Foreskin keratinocyte (primary cell): ENCODE measurements at places on chromosomes 4 and X. TPM values are rescaled to one million over a fixed set of nuclear protein-coding genes. Genes with fewer than 3 reads are reported as not detected.

AFM gene
- total RNA-seq, result 0.07 TPM in 1 of 2 replicates, not detected in the other

DNA sequence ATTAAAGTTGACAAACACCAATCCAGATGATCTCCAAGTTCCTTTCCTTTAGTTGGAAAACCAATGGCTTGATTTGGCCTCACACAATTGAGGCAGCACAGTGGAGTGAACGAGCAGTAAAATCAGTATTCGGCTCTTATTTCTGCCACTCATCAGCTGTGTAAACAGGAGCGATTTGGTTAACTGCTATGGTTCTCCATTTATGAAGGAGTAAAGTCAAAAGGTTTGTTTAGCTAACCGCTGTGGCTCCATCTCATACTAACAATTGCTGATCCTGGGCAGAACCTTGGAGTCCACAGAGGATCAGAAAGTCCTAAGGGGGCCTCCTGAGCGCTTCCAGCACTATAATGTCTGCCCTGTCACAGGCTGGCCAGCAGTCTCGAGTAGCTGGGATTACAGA lies 54.5 kb upstream of the EXOC1L start:
- DNase-seq, result no peak

DNA sequence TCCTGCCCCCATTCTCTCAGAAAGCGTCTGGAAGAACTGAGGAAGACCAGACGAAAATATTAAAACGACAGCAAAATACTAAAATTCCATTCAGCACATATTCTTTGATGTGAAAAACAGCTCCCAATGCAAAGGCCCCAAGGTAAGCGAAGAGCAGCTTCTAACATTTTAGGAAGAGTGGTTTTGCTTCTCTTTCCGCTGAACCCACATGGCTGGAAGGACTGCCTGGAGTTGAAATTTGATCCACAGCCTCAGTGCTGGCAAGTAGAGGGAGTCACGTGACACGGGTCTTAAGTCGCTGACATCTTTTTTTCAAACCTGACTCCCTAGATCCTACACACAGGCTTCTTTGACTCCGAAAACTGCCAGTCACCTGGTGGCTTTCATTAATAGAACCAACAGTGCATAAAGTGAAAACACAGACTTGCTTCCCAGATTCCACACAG lies at the start of gene FAM13A:
Gene FAM13A (minus strand): TSS at position 233 of the 446 bp plus-strand sequence. CDS start 221 bp downstream, at position 12.
- DNase-seq, result peak; percentile 75

- DNase-seq, result peak; percentile 98
These were observed 23.7 kb downstream of the DCHS2 start for GRCh38 chr4:154467886-154468285.

PF4V1 gene
- total RNA-seq, result not detected in 2 replicates

NXF2 gene
- total RNA-seq, result not detected in 2 replicates

- DNase-seq, result no peak
These were observed 20.3 kb downstream of the QRFPR start for GRCh38 chr4:121360495-121360894.

DNA sequence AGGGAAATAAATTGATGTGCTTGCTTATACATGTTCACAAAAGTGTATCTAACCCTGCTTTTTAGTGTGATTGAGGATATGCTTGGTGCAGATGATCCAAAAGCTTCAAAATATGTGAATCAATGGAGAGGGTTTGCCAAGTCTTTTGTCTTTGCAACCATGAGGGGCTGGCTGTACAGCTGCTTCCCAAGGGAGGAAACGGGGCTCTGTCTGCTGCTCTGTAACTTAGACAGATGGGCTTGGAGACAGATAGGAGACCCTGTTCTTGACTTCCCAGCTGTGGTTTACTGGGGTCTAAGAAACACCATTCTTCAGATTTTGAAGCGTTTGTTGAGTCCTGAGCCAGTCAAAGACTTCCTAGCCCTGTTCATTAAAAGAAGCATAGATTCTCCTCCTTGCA lies 152.3 kb downstream of the DCLK2 start:
- DNase-seq, result no peak

PACRGL gene
- total RNA-seq, result 18.2 and 19.6 TPM in 2 replicates

DNA sequence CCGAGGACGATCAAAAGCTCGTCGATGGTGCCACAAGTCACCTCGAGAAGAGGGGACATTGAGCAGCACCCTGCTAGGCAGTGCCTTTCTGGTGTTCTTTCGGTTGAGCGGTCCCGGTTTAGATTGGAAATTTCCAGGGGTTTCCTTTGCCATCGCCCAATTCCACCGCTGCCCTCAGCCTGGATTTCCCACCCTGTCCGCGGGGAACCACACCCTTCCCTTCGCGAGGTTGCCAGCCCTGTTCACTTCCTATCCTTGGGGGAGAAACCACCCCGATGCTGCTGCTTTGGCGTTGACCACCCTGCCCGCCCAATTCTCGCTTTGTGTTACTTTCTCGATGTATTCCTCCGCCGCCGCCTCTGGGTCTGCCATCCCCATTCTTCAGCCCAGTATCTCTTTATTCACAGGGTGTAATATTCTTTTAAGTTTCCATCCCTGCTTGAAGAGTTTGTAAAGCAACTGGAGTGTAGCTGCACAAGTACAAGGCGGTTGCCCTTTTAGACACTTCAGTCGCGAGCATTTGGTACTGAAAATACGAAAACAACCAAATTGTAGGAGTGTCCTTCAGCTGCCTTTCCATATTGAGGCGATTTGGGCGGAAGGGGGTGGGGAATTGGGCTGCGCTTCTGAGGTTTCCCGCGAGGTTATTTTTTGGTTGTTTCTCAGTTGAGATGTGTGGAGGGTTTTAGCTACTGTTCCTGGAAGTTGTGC lies 1.1 kb downstream of the OGT start:
- peak; percentile 23 for DNase-seq

- DNase-seq, result no peak
These were observed 892.8 kb upstream of the DIAPH2 start for GRCh38 chrX:95791876-95792275.

DNA sequence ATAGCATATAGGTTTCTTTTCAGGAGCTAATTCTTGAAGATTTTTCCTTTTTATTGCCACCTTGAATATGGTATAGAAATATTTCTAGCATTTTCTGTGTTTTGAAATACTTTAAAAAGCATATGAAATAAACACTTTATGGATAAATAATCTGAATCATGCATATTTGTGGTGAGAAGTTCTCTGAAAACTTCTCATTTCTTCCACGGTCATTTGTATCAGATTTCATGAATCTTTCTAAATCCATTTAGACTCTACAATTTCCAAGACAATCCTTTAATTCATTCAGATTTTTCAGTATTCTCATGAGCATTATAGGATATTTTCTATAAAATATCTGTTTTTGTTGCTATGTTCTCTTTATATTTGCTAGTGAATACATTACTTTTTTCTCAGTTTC lies 16.2 kb upstream of the CA5B start:
- no peak for DNase-seq

GRCh38 chr4:77367638-77368037 lies 210.6 kb downstream of the CCNG2 start:
- DNase-seq, result no peak

DNA sequence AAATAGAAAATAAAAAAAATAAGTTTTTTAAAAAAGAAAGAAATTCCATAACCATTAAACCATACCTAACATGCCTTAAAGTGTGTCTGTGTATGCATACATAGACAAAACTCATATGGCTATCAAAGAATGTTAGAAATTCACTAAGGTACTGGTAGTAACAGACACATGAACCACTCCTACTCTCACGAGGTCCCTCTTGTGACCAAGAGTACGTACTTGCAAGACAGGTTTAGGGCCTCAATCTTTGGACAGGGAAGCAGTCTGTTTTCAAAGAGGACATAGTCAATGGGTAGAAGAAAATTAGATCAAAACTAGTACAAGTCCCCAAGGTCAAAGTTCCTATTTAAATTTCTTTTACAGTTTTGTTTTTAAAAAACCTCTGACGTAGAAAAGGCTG lies 117.3 kb downstream of the CHM start:
- no peak for DNase-seq

DNA sequence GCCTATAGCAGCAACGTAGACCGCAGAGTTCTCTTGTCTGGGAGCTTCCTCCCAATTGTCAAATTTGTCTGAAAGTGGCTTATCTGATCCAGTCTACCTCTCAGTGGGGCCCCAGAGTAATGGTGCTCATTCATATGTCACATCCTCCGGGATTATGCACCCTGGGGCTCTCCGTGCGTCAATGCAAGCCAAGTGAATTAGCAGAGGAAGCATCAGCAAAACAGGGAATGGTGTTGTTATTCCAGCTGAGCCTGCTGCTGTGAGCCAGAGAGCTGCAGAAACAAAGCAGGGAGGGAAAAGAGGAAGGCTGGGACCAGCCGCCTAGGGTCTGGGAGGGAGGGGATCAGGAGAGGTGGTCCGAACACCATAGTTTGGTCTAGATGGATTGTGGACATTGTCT lies 95.2 kb downstream of the CLNK start:
- no peak for DNase-seq

DNA sequence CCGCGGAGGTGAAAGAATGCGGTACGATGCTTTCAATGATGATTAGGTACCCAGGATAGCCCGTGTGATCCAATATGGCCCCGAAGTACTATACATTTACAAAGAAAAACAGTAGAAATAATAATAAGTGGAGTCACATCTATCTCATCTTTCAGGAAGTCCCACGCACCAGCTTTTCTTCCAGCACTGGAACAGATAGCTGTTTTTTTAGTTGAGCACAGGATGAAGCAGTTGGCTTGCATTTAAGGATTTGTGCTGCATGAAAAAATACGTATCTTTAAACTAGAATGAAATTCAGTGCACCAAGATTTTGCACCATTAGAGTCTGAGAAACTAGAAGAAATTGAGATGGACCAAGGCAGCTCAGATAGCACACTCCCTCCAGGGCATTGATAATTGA lies 44.1 kb downstream of the SMIM20 start:
- DNase-seq, result no peak

DNA sequence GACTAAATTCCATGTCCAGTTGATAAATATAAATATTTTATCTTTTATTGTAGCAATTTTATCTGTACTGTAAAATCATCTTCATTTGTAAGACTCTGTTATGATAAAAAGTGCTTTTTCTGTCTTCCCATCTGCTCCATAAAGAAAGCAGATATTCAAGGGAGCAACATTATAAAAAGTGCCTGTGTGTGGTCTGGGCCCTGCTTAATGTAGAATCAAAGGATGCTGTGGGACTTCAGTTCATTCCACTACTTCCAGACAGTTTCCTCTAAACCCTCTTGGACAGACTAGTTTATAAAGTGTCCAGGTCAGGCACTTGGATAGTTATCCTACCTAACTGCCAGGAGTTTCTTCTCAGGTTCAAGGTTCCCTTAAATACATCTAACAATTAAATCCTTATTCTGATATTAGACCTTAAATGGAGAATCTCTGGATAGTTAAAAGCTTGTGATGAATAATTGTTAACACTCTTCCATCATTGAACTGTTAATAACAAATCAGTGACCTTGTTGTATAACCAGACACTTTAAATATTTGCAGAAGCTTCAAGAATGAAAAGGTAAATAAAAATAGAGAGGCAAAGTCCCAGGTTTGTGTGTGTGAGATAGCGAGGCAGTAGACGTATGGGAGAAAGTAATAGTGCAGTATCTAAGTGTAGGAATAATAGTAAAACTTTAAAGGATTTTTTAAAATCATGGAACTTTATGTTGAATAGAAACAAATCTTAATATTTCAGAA lies 237.5 kb upstream of the CTSO start:
- DNase-seq, result no peak

TREX2 gene
- 0.74 and 0.85 TPM in 2 replicates for total RNA-seq

GBA3 gene
- 0.07 and 0.14 TPM in 2 replicates for total RNA-seq

MAGEC1 gene
- total RNA-seq, result not detected in 2 replicates

DNA sequence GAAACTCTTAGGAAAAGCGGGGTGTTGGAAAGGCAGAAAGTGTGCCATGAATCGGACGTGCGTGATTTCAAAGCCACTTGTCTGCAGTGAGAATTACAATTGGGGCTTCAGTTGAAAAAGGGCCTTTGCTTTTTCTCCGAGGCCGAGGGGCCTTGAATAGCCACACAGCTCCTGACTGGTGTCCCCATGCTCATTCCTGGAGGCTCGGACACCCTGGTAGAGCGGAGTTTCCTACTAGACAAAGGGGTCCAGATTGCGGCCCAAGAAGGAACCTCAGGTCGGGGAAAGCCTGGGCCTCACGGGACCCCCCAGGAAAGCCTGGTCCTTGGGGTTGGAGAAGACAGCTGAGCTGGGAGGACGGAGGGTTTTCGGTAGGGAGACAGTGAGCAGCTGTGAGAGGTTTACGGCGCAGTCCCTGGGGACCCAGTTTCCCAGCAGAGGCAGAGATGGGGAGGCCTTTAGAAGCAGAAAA lies 3.0 kb upstream of the SHOX start:
- DNase-seq, result no peak

PAGE2B gene
- total RNA-seq, result not detected in 2 replicates

RNF150 gene
- total RNA-seq, result 0.07 TPM in 1 of 2 replicates, not detected in the other

MAMLD1 gene
- total RNA-seq, result 1.1 and 1.3 TPM in 2 replicates

GRCh38 chr4:537436-538264 lies 38.4 kb downstream of the TMEM271 start:
- DNase-seq, result no peak

GRCh38 chr4:138609943-138610350 lies 367.8 kb upstream of the SLC7A11 start:
- DNase-seq, result peak; percentile 27

GRCh38 chr4:186954509-186954908 lies 230.9 kb upstream of the FAT1 start:
- no peak for DNase-seq

ENPP6 gene
- not detected in 2 replicates for total RNA-seq

GLUD2 gene
- total RNA-seq, result 0.17 and 0.25 TPM in 2 replicates

DNA sequence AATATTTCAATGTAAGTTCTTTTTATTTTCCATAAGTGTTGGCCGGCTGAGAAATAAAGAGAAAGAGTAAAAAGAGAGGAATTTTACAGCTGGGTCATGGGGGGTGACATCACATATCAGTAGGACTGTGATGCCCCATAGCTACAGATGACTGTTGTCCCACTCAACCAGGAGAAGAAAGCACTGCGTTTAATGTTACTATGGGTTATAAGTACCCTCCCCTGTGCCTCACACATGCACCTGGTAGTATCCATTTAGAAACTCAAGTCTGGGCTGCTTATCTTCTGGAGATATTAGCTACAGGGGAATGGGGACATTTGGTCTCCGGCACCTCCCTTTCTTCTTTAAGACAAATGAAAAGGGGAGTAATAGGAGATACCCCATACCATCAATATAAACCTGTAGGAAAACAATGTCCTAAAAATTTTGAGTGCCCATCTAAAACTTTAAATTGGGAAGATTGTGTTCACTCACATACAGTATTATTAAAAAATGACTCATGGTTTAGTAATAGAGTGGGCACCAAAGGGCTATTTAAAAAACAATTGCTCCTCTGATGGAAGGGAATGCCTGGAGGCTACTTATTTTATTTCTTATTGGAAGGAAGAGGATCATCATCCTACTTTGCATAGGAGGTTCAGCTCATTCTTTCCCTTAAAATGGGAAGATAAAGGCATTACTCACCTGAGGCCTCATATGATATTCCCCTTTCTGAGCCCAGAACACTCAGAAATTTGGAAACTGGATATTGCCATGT lies 18.2 kb downstream of the UGT2B11 start:
- peak; percentile 18 for DNase-seq

DNA sequence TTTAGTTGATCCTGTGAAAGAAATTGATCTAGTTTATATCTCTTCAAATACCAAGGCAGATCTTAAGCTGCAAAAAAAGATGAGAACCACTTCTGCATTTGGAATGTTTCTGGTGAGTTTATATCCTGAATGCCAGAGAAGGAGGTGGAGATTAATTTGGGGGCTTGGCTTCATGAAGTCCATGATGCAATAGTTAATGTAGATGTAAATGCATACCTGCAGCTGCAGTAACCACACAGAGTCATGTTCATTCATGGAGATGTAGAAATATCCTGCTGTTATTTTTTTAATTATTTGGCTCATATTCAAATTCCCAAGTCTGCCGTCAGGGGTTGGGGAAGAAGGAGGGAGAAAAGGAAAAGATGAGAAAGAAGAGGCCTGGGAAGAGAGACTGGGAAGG lies at the start of gene SULT1E1:
Gene SULT1E1 (minus strand): TSS at position 94 of the 400 bp plus-strand sequence. CDS start 2,501 bp downstream, outside the sequence.
- peak; percentile 94 for DNase-seq
